Stimulated activated CD4-positive, alpha-beta T cell treated with anti-CD3 and anti-CD28 coated beads, Interleukin-4, amount 100 ng/mL, for 48 hours (primary cell): ENCODE measurements at places on chromosomes 11 and 22.

DNA sequence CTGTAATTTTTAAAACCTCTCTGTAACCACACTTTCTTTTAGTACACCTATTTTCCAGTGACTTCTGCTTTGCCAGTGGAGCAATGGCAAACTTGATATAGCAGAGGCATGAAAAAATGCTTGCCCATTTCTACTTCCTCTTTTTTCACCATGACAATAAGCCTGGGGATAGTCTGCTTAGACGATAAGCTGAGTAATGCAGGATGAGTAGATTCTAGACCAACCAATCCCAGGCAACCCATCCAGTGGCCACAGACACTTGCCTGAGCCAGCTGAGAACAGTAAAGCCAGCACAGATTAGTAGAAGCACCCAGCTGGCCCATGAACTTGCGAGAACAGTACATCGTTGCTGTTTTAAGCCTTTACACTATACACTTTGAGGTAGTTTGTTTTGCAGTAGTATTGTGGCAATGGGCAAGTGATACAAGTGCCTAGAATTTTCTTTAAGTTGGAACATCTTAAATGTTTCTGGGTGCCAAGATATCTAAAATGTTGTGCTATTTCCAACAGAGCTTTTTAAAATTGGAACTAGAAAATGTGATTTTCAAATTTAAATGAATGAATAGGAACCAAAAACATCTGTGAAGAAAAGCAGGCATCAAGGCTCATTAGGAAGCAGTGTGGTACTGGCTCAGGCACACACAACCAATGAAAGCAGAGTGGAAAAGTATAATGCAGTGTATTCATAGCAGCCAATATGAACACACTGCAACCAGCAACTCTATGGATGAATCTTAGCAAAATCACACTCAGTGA is 37.7 kb downstream of the DDI1 start:
- DNase-seq: no peak

DNA sequence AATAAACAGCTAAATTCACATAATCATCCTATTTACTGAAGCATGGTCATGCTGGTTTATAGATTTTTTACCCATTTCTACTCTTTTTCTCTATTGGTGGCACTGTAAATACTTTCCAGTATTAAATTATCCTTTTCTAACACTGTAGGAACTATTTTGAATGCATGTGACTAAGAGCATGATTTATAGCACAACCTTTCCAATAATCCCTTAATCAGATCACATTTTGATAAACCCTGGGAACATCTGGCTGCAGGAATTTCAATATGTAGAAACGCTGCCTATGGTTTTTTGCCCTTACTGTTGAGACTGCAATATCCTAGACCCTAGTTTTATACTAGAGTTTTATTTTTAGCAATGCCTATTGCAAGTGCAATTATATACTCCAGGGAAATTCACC is 10.7 kb downstream of the RAG1 start:
- no peak for DNase-seq

DNA sequence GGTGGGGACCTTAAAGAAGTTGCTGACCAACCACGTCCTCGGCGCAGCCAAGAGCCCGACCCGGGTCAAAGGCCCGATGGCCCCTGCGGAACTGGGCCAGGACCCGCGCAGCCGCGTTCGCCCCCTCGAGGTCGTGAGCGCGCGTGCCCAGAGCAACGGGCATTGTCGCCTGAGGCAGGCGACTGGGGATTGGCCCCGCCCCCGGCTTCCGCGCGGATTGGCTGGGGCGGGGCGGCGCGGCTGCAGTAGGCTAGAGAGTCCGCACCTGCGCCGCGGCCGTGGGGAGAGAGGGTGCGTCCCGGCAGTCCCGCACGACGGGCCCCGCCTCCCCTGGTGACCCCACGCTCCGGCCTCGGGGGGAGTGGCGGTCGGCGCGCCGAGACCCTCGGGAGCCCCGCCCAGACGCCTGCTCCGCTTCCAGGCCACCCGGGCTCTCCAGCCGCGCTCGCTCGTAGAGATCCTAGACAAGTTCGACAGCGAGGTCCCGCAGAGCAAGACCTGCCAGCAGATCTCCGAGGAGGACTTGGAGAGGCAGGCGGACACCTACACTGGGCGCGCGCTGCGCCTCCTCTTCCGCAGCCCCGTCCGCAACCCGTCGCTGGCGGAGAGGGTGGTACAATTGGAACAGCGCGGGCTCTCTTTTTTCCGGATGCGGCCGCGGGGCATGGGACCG is 8.3 kb upstream of the PPIL2 start:
- peak; percentile 64 for DNase-seq

DNA sequence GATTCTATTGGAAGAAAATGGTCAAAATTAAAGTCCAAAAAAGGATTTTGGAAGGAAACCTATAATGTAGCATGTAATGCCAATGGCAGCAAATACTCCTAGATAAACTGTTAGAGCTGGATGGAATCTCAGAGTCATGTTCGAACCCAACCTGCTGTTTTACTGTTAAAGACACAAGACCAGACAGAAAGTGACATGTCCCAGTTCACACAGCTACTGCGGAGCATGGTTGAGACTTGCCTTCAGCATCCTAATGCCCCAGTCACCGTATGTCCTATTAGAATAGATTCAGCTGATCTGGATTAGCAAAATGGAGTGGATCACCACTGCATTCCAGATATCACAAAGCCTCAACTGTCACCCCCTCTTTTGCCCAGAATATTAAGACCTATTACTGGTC is 14.9 kb downstream of the PISD start:
- DNase-seq: no peak

- DNase-seq: no peak
Measured at GRCh38 chr22:38834215-38834953, 9.4 kb downstream of the NPTXR start.
